ENCODE measurements at places on chromosomes 16 and 17.

- DNase-seq = peak; percentile 40
These were observed 652 bp upstream of the SLC25A19 start for GRCh38 chr17:75289832-75290337.

GRCh38 chr16:82911925-82912324, 285.2 kb downstream of the CDH13 start:
- DNase-seq = no peak

- DNase-seq = no peak
These were observed 132.2 kb upstream of the MPHOSPH6 start for GRCh38 chr16:82302042-82302727.

- no peak for DNase-seq
These were observed 9.1 kb downstream of the CEP20 start for GRCh38 chr16:15879255-15879811.
